Stimulated activated CD4-positive, alpha-beta T cell treated with anti-CD3 and anti-CD28 coated beads, Interleukin-1b, Interleukin-23, amount 100 ng/mL, for 1 hour (primary cell): ENCODE measurements at places on chromosomes 13 and 19.

DNA sequence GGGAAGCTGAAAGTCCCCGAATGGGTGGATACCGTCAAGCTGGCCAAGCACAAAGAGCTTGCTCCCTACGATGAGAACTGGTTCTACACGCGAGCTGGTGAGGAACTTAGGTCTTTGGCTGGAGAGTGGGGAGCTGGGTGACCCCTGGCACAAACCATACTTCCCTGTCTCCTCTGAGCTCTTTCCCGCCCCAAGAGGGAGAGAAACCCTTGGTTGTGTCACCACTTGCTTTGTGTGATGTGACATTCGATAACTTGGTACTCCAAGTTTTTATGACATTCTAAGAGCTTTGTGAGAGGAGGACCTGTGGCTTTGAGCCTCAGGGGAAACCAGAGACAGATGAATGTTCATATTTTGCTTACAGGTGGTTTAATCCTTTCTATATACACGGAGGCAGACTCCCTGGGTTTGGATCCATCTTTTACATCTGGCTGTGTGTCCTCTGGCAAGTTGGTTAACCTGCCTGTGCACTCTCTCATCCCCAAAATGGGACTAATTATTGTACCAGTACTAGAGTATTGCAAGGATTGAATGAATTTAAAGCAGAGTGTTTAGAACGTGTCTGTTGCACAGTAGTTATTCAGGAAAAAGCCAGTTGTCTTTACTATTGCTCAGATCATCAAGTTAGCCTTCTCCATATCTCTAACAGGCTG, 1.2 kb downstream of the RPS19 start:
- DNase-seq: no peak

- no peak for DNase-seq
Measured at GRCh38 chr19:9309974-9310446, 372 bp upstream of the ZNF699 start.

DNA sequence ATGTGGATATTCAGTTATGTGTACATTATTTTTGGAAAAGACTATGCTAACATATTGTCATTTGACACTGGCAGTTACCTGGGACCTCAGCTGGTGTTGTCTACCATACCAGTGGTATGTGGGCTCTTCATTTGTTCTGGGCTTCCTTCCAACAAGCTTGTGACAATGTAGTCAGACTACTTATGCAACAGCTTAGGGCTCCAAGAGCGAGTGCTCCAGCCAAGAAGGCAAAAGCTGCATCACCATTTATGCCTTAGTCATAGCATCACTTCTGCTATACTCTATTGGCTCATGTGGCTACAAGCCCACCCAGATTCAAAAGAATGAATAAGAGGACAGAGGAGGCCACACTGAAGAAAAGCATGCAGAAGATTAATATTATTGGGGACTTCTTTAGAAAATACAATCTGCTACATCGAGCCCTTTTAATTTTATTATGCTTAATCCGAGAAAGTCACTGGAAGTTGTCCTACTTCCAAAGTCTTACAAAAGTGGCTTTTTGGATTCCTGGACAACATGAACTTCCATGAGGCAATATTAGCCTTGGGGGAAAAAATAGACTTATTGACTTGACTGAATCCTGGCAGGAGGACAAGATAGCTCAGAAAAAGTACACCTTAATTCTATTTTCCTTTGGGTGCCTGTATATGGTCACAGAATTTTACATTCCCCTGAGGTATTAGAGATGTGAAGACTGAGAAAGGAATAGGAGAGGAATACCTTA, 529.4 kb upstream of the HTR2A start:
- no peak for DNase-seq

DNA sequence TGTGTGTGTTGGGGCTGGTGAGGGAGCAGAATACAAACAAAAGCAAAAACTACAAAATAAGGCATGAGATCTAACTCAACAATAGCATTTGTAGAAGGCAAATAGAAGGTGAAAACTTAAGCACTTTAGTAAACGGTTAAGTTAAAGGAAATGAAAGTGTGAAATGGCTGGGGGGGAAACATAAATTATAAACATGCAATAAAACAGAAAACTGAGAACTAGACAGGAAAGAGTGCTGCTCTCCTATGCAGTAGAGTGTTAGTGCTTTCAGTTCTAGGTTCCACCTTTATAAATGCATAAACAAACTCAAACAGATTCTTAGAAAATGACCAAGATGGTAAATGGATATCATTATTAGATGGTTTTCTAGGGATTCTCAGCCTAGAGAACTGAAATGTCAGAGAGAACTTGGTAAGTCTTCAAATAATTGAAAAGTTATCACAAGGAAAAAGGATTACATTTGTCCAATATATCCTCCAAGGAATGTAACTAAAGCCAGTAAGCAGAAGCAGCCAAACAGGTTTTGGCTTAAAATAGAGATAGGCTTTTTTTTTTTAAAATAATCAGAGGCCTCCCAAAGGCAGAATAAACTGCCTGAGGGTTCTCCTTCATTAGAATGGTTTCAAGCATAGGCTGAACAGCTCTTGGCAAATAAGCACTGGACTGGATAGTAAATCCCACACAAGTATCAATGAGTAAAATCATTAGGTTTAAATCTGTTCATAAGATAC, 23.3 kb downstream of the RBM26 start:
- DNase-seq: no peak

GRCh38 chr19:44512326-44513298, 12.3 kb upstream of the ZNF180 start:
- no peak for DNase-seq

DNA sequence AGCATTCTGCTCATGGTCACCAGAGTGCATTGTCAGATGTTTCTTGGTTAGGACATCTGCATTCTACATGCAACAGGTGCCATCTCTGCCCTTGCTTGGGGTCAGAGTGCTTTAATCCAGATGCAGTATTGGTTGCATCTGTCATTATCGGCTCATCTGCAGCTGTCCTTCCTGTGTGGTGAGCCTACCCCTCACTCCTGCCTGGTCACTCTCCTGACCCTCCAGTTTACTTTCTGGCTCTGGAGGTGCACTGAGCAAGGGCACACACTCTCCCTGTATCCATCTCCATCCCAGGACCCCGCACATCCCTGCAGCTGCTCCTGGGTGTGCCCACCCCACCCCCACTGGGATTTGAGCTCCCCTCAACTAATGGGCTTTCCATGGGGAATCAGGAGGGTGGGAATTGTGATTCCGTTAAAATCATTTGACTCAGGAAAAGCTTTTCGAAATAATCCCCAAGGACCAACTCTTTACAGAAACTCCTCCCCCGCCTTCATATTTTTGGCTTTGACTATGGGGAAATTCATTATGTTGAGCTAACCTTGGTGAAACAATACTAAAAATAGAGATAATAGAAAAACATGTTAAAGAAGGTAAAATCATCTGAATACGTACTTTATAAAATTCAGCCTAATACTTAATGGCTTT, 70.2 kb downstream of the COL4A2 start:
- no peak for DNase-seq

DNA sequence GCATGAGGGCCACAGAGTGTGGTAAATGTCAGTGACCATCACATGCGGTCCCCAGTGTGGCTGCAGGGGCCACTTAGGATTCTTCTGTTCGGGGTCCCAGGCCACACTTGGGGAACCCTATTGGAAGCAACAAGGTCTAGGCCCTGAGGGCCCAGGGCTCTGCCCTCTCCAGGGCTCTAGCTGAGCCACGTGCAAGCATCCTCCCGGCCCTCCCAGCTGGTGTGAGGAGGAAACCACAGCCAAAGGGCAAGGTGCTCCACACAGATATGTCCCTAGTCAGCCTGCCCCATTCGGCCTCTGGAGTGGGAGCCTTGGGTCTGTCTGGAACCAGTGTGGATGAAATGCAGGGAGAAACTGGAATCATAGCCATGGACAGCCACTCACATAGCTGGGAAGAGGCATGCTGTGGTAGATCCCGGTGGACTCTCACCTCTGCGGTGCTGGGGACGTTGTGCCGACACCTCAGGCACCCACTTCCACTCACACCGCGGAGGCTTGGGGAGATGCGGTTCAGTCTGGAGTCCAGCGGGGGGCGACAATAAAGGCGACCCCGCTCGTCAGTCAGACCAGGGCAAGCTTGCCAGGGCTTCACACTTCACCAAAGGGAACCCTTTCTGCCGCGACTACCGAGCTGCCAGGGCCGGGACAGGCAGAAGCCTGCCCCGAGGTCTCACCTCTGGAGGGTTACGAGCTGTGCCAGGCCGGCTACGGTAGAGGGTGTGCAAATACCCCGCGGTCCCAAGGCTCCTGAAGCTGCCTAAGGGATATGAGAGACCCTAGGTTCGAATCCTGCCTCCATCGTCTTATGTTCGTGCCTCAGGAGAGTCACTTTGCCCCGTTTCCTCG, 4.3 kb upstream of the ZNF497 start:
- DNase-seq: no peak

DNA sequence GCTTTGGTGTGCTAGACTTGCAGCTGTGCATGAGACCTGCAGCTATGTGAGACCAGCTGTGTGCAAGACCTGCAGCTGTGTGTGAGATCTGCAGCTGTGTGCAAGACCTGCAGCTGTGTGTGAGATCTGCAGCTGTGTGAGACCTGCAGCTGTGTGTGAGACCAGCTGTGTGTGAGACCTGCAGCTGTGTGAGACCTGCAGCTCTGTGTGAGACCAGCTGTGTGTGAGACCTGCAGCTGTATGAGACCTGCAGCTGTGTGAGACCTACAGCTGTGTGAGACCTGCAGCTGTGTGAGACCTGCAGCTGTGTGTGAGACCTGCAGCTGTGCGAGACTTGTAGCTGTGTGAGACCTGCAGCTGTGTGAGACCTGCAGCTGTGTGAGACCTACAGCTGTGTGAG, 6.7 kb upstream of the DCUN1D2 start:
- DNase-seq: no peak

DNA sequence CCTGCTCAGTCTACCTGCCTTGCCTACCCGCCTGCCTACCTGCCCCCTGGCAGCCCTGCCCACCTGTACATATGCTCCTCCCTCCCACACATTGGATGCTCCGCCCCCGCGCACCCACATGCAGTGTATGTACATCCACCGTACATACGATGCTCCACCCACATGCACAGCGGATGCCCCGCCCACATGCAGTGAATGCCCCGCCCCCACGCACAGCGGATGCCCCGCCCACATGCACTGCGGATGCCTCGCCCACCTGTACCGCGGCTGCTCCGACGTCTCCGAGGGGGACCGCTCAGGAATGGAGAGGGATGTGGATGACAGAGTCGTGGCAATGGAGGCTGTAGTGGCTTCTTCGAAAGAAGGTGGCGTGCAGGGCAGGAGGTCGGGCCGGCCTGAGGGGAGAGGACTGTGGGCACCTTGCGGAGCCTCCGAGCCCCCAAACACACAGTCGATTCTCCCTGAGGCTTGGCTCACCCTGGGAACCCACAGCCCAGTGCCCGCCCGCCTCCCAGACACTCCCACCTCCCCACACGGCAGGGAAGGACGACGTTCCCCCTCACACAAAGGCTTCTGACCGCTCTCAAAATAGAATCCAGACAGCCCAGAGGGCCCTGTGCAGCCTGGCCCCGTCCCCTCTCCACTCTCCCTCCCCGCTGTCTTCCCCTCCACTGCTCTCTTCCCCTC, 16.5 kb upstream of the CACTIN start:
- no peak for DNase-seq

GRCh38 chr19:33902802-33903488, 106.3 kb downstream of the KCTD15 start:
- no peak for DNase-seq

GRCh38 chr13:87128036-87128435, 543.1 kb upstream of the SLITRK5 start:
- DNase-seq: no peak

DNA sequence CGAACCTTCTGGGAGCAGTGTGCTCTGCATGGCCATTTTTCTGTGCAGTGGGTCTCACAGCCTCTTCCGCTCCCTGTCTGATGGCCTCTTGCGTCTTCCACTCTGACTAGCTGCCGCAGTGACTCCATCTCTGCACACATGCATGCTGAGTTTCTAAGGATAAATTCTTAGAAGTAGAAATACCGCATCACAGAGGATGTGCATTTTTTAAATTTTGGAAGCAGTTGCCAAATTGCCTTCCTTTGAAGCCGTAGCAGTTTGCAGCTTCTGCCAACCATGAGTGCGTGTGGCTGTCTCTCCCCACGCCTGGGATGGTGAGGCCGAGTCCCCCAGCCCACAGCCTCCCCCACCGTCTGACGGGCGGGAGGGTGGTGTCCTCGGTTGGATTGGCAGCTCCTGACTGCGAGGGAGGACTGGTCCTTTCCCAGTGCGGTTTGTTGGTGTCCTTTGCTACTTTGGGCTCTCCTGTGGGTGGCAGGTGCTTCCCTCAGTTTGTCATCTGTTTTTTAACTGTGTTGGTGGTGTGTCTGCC, 9.8 kb downstream of the FZR1 start:
- DNase-seq: no peak

DNA sequence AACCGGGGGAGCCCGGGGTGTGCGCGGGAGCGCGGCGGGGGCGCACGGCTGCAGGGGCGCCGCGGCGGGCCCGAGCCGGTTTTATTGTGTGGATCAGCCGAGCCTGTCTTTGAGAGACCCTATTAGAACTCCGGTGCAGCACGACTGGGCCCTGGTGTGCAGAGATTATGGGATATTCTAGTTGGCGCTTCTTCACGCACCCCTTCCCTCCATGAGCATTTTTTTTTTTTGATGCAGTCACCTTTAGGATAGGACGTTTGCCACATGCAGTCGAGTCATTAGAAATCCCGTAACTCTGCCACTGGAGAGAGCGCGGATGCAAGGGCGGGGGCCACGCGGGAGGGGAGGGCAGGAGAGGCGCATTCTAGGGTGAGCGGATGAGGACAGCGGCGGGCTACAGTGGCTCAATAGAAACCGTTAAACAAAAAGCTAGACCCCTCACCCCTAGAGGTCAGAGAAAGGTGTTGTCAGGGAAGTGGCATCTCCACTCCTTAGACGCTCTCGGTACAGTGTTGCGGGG, 3.7 kb downstream of the FGF9 start:
- no peak for DNase-seq

DNA sequence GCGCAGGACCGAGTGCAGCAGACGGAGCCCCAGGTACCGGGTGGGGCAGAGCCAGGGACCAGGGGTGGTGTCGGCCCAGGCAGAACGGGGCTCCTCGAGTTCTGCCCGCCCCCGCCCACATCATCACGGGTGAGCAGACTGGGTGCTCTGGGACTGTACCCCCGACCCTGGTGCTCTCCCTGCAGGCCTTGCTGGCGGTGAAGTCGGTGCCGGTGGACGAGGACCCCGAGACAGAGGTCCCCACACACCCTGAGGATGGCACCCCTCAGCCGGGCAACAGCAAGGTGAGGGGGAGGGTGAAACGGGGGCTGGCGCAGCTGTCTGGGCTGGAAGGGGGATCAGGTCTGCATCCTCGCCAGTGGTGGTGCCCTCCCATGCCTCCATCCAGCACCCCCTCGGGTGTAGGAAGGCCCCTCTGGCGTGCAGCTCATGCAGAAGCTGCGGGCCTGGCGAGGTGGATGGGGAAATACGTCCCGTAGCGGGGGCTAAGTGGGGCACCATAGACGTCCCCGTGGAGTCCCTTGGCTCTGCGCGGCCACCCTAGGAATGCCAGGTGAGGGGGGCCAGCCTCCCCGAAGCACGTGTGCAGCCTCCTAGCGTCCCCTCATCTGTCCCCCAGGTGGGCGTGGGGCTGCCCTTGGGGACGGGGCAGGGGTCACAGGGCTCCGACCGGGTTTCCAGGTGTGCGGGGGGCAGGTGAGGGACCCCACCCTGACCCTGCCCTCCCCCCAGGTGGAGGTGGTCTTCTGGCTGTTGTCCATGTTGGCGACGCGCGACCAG, 6.4 kb downstream of the APC2 start:
- no peak for DNase-seq

- no peak for DNase-seq
Measured at GRCh38 chr13:53281677-53282076, 253.1 kb downstream of the OLFM4 start.

GRCh38 chr13:72542241-72542640, 185.2 kb downstream of the MZT1 start:
- no peak for DNase-seq

GRCh38 chr19:30567536-30568232, 195.5 kb downstream of the ZNF536 start:
- DNase-seq: no peak

- no peak for DNase-seq
Measured at GRCh38 chr13:29753618-29754472, 96.6 kb downstream of the UBL3 start.
